ENCODE measurements at places on chromosomes 12 and 14. TPM values are rescaled to one million over a fixed set of nuclear protein-coding genes. Genes with fewer than 3 reads are reported as not detected.

- DNase-seq: peak; percentile 72
Observed at GRCh38 chr14:90795744-90796143, 20.5 kb downstream of the TTC7B start.

DNA sequence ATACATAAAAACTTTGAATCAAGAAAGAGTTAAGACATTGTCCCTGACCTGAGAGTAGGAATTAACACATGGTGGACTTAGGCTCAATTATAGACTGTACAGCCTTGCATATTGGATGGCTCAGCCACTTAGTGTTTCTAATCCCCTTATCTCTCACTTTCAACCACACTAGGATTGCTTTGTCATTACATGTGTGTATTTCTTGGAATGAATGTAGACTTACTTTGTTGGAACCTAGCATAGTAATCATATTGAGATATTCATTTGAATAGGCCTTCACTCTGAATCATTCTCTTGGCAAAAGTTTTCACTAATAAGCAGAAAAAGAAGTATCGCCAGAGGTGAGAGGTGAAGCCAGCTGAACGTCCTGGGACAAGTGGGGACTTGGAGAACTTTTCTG is 1973.9 kb upstream of the FLRT2 start:
- DNase-seq: no peak

The HOXC4 gene
- 2.5 TPM for total RNA-seq

The VASH1 gene
- total RNA-seq: 3.9 TPM

DNA sequence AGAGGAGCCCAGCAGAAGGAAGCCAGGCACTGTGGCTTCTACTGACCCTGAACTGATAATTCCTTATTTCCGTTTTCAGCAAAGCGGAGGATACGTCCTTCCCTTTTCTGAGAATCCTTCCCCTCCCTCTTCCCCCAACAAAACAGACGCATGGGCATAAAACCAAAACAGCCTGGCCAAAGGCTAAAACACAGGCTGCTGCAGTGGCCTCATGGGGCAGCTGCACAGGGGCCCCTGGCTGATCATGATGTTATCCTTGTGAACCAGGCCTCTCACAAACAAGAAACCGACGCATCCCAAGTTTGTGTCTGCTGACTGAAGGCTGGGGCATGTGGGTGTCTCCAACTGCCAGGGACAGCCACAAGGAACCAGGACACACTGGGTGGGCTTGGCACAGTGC is 23.4 kb upstream of the STON2 start:
- DNase-seq: no peak

GRCh38 chr12:103903993-103904392 is 26.2 kb upstream of the HSP90B1 start:
- no peak for DNase-seq

DNA sequence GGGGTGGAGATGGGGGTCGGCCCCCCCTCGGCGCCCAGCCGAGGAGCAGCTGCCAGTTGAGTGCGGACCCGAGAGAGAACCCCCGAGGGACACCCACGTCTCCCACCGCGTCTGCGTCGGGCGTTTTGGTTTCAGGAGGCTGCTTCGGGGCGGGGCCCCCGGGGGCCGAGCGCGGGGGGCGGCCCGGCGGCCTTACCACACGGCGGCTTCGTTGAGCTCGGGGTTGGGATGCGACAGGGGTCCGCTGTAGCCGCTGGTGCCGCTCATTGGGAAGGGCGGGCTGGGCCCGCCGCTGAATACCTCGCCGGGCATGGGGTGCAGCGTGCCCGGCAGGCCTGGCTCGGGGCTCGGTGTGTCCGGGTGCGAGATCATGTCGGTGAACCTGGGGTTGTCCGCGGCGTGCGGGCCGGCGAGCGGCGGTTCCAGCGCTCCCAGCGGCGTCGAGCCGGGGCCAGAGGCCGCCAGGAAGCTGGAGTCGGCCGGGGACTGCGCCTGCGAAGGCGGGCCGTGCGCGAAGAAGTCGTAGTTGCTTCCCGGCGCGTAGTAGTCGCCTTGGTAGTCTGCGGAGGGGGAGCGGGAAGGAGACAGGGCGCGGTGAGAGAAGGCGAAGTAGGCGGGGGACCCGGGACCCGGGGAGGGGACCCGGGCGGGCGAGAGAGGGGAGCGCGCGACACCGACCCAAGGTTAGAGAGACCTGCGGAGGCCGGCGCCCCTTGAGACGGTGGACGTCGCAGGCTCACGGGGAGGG is 8.5 kb downstream of the LHX5 start:
- DNase-seq: no peak

The COX8C gene
- total RNA-seq: not detected

The ZNF385A gene
- total RNA-seq: 0.24 TPM

DNA sequence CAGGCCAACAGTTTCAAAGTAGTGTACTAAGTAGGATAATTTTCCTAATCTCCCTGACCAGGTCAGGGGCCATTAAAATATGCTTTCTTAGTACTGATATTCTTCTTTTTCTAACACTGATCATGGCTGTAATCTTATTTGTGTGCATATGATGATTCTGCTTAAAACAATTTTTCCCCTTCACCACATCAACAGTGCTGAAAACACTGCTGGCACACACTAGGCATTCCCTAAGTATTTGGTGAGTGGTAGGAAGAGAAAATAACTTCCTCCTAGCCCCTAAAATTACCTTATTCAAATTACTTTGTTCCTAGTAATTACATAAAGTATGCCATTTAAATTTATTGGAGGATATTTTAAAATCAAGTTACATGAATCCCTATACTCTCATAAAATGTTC is 49.9 kb upstream of the BBS10 start:
- no peak for DNase-seq

The ATL1 gene
- 0.96 TPM for total RNA-seq

GRCh38 chr12:63420206-63420644 is 248.1 kb downstream of the DPY19L2 start:
- peak; percentile 66 for DNase-seq

DNA sequence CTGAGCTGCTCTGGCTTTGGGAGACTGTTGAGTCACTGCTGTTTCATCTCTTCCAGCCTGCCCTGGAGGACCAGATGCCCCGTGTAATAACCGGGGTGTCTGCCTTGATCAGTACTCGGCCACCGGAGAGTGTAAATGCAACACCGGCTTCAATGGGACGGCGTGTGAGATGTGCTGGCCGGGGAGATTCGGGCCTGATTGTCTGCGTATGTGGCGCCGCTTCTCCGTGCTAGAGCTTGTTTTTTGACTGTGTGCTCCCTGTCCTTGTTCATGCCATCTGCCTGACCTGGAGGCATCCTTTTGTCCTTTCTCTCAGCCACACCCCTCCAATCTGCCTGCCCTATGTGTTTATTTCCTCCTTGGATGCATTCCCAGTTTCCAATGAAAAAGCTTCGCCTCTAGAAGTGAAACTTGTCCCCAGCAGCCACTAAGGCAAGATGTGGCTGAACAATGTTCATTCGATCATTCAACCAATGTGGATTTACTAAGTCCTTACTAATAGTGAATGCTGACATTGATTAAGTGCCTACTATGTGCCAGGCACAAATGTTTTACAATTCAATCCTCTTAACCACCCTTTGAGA is 98.6 kb downstream of the NT5DC3 start:
- DNase-seq: peak; percentile 77

The RPS6KA5 gene
- total RNA-seq: 1.7 TPM

The ANKRD52 gene
- total RNA-seq: 10.6 TPM

The C12orf42 gene
- total RNA-seq: not detected

DNA sequence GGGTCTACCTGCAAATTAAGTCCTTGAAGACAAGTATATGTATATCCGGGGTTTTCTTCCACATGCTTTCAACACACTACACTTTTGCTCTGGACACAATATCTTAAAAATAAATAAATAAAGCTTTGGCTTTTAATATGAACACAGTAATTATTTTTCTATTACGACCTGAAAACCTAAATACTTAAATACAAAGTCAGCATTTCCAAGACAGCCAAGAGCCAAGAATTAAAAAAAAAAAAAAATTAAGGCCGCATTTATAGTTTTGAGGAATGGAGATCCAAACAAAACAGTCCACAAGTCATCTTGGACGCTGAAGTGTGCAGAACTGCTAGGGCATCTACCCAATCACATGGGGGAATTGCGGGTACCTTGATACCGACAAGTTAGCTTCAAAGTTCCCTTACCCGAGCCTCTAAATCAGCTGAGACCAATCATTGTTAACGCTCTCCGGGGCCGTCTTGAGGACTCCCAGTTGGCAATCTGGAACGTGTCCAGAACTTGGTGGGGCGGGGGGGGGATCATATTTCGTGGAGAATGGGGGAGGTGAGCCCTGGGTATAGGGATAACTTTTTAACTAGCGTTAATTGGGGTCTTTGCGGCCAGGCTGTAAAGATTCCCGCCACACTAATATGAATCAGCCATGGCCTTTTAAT is 731 bp upstream of the PCNX4 start:
- DNase-seq: peak; percentile 78

GRCh38 chr14:35161231-35161630 is 38.9 kb downstream of the PRORP start:
- DNase-seq: peak; percentile 14

DNA sequence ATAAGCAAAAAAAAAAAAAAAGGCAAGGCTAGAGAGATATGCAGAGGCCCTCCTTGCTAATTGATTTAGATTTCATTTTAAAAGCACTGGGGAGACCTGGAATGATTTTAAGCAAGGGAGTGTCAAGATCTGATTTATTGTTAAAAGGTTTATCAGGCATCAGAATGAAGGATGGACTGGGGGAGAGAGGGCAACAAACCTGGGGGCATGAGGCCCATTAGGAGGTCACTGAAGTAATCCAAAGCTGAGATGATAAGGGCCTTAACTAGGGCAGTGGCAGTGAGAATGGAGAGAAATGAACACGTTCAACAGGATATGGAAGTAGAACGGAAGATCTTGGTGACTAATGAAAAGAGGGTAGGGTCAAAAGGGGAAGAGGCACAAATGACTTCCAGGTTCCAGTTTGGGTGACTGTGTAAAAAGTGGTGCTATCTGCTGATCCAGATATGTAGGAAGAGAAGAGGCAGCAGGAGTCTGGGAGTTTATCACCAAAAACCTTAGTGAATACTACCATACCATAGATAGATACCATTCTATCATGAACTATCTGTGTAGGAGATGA is 24.0 kb downstream of the KITLG start:
- no peak for DNase-seq

GRCh38 chr14:100587086-100587762 is at the start of gene BEGAIN:
Gene BEGAIN (minus strand): TSS chr14:100587417. CDS start chr14:100587290, 127 bp downstream.
- no peak for DNase-seq

The SDS gene
- not detected for total RNA-seq

DNA sequence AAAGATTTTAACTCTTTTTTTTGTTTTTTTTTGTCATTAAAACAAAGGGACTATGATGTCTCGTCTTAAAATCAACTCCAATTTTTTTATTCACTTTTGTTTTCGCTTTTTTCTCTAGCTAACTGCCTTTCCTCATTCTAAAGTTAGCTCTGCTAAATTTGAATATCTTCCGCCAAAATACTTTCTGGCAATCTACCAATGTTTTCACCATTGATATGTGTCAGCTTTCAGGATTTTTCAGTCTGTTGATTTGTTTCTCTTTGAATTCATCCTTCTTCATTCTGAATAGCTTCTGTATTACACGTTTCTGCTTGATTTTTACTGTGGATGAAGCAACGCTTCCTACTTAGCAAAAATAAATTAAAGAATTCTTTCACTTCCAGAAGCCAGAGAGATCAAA is 38.7 kb upstream of the NOVA1 start:
- no peak for DNase-seq

DNA sequence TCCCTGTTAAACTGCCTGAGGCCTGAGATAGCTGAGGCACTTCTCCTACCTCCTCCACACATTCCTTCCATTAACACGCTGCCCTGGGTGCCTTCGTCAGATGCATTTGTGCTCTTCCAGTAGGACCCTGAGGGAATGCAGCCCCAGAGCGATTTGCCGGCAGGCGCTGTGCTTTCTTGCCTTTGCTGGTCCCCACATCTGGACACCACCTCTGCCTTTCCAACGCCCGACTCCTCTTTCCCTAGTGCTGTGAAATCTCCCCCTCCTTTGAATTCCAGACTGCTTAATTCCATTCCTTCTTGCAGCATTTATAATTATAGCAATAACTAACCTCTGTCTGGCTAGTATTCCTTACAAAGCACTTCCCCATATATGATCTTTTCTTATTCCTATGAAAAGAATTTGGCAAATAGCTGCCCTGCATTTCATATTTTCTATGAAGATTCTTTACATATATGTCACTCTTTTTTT is 88.4 kb downstream of the C12orf75 start:
- peak; percentile 80 for DNase-seq

DNA sequence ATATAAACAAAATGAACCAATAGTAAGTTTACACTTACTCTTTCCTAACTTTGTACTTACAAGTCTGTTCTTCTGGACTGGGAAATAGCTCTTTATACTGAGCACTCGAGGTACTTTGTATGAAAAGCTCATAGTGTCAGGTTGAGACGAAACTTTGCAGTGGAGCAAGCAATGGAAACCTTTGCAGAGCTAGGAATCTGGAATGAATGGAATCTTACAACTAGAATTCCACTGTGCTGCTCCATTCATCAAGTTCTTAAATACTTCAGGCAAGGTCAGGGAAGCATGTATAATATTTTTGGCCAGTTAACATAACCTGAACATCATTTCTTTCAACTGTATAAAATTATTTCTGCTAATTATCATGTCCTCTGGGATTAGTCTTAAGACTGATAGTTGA is 1327.5 kb upstream of the FLRT2 start:
- no peak for DNase-seq

DNA sequence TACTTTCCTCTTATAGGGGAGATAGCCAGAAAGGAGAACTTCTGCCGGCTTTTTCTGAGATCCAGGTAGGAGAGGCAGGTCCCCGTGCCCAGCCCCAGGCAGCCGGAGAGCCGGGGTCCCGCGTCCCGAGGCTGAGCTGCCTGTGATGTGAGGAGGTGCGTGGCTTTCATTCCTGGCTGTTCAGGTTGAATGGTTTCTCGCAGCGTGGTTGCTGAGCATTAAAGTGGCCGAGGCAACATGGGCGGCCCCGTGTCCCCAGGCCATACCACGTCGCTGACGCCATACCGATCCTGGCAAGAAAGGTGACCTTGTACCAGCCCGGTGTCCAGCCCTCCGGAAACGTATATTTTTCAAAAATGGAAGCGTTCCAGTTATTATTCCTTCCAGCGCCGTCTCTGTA is 116.7 kb upstream of the MYL2 start:
- no peak for DNase-seq

- peak; percentile 11 for DNase-seq
Observed at GRCh38 chr14:52706286-52706685, 714 bp upstream of the PSMC6 start.

- no peak for DNase-seq
Observed at GRCh38 chr12:19937161-19937560, 431.2 kb upstream of the PDE3A start.
